ENCODE measurements at places on chromosomes 3 and 15.

- DNase-seq, result no peak
Observed at GRCh38 chr3:53009826-53010539, 35.9 kb downstream of the SFMBT1 start.

DNA sequence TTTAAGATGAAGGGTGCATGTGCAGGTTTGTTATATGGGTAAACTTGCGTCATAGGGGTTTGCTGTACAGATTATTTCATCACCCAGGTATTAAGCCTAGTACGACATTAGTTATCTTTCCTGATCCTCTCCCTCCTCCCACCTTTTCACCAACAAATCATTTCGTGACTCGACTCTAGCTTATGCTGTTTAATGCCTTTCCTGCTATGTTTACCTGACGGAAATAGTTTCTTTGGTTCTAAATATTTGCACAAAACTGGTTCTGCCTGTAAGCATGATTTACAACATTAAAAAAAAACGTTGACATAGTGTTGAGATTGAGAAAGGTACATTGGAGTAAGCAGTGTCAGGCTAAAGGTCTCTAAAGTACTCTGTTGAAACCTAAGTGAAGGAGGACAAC is 2.4 kb downstream of the GNL3 start:
- no peak for DNase-seq

DNA sequence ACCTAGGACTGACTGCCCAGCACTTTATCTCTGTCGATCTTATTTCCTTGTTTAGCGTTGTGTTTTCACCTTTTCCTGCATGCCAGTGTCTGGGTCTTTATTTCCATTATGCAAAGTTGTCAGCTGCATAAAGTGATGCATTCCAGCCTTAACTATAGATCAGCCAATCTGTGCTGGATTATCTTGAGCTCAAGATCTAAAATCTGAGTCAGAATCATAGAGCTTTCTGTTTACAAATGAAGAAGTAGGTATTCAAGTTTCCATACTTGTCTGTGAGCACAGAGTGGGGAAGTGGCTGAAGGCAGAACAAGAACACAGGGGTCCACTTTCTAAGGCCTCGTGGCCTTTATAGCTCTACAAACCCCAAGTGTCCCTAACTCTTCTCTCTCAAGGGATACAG is 82.4 kb upstream of the PLCL2 start:
- no peak for DNase-seq

DNA sequence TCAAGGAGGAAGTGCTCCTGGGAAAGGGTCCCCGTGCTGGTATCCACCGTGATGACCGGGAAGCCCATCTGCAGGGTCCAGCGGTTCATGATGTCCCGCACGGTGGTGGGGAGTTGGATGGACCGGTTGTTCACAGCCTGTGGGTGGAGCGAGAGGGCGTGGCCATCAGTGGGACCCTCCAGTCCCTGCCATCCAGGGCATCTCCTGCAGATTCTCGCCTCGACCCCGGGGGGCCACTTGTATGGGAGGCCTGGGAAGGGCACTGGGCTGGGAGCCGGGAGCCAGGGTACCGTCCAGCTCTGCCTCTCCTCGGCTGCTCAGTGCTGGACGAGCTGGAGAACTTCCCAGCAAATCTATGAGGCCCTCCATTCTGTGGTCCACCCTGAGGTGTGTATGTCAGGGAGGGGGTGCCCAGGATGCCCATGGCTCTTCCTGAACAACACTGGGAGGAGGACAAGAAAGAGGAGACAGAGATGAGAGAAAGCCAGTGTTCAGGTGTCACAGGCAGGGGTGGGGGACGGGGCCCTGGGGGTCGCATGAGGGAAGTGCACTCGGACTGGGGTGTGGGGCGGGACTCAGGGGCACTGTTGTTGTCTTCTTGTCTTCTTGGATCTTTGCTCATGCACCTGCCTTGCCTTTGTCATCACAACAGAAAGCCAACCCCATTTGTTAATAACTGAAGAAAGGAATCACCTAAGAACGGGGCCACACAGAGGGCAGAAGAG is 13.0 kb downstream of the ANPEP start:
- no peak for DNase-seq

DNA sequence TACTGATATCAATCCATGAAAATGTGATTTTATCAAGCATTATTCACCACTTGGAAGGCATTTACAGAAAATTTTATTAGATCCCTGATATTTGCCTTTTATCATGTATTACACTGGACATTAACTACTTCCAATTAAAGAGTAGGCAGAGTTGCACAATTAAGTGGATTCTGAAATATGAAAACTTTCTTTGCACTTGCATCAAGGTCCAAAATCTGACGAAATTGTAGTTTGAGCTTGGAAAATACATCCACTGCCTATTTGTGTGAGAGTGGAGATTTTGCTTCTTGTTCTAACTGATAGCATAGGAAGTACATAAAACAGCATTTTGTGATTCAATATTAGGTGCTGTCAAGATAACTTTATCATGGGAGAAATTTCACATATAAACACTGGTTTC is 49.6 kb upstream of the SLC12A8 start:
- no peak for DNase-seq

- no peak for DNase-seq
Observed at GRCh38 chr3:34020726-34021680, 222.6 kb downstream of the PDCD6IP start.

DNA sequence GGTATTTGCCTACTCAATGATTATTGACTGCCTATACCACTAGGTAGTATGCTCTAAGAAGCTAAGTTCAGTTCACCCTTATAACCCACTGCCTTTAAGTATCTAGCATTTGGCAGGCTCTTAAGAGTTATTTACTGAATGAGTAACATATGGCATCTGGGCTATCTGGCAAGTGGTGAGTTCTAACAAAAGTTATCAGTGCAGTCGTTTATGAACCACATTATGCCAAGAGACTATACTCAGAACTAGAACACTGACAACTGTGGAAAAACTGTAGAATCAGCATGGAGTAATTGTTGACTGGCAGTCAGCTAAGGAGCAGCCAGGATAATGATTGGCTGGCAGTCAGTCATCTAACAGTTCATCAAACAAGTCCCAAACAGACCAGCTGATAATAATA is 25.8 kb downstream of the RAF1 start:
- no peak for DNase-seq

DNA sequence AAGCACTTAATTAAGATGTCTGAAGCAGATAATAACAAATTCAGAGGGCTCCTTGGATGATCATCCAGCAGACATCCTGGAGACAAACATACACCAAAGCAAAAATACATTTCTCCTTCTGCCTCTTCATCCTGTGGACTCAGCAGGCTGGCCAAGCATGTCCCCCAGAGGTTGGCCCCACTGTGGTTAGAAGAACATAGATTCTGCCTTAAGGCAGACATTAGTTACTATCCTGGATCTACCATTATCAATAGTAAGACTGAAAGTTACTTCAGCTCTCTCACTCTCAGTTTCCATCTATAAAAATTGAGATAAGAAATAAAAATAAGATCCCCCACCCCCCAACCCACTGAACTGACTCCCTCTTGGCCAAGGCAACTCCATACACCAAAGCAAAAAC is 28.6 kb upstream of the TGFBR2 start:
- no peak for DNase-seq

- DNase-seq, result no peak
Observed at GRCh38 chr3:71978150-71978721, 193.3 kb upstream of the PROK2 start.

DNA sequence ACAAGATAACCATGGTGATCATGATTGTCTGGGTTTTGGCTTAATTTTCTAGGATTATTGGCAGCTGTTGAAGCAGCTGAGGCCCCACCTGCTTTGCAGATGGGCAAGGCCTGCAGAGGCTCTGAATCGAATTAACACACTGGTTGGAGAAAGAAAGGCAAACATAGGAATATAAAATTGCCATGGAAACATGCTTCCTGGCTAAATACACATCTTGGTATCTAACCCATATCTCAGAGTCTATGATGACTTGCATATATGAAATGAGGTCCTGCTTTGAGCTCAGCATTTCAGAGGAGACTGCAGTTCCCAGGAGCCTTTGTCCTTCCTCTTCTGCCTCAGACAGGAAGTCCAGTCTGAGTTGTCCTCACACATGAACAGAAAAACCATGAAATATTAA is 24.3 kb upstream of the SV2B start:
- no peak for DNase-seq

GRCh38 chr3:3665546-3665945 is 133.7 kb upstream of the LRRN1 start:
- DNase-seq, result no peak

- no peak for DNase-seq
Observed at GRCh38 chr15:78174401-78174800, 25.2 kb downstream of the IDH3A start.

DNA sequence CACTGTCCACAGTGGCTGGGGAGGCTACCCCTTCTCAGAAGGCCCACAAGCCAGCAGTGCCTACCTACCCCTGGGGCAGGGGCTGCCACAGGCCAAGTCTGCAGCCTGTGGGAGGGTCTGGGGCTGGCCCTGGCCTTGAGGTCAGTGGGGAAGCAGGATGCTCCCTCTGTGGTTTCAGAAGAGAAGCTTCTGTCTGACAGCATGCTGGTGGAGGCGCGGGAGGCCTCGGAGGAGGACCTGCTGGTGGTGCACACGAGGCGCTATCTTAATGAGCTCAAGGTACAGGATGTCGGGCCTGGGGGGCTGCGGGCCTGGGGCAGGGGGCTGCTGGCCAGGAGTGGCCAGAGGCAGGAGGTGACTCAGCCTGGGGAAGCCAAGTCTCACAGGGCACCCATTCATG is 3.2 kb downstream of the HDAC11 start:
- no peak for DNase-seq

DNA sequence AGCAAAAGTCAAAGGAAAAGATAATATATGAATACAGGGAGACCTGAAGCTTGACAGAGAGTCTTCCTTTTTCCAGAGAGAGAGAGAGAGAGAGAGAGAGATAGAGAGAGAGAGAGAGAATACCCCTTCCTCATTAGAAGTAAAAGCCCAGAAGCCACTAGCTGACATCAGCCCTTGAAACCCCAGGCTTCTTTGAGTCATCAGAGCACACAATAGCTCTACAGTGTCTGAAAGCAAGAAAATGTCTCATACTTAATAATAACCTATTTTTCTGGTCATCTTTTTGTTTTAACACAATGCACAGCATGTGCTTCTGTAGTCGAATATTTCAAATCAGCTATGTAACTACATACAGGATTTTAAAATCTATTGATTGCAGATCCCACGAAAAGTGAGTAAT is 109.2 kb upstream of the NANOGP8 start:
- no peak for DNase-seq

DNA sequence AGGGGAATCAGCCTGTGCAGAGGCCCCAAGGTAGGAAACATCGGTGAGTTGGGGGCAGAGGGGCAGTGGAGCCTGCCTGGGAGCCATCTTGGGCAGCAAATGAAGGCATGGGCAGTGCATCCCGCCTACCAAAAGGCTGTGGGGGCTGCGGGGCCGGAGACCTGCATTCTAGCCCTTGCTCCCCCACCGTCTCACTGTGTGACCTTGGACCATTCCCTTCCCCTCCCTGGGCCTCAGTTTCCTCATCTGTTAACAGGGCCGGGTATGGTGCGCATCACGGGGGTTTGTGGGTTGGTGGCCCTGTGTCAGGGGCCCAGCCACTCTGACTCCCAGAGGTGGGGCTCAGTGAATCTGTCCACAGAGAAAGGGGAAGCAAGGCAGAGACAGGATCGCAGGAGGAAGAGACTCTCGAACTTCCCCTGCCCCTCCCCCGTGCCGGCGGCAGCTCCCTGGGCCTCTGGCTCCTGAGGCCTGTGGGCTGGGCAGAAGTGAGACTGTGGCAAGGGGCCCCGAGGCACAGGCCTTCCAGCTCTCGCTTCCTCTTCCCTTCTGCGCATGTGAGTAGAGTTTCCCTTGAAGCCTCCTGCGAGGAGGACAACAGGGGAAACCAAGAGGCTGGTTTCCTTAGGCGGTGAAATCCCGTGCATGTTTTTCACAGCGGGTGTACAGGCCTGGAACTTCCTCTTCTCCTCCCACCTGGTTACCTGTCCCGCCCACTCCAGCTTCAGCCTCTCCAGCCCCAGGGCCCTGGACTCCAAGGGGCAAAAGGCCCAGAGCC is 42.9 kb downstream of the IDH2 start:
- DNase-seq, result no peak

- no peak for DNase-seq
Observed at GRCh38 chr3:20873235-20873634, 687.2 kb upstream of the SGO1 start.

- DNase-seq, result peak; percentile 92
Observed at GRCh38 chr15:98873441-98874218, 134.0 kb downstream of the PGPEP1L start.

- DNase-seq, result peak; percentile 29
Observed at GRCh38 chr15:48086576-48086975, 34.2 kb upstream of the SLC24A5 start.

GRCh38 chr15:74835312-74835823 is 7.6 kb downstream of the ULK3 start:
- peak; percentile 41 for DNase-seq

GRCh38 chr3:173411375-173411973 is 13.9 kb downstream of the NLGN1 start:
- peak; percentile 20 for DNase-seq

DNA sequence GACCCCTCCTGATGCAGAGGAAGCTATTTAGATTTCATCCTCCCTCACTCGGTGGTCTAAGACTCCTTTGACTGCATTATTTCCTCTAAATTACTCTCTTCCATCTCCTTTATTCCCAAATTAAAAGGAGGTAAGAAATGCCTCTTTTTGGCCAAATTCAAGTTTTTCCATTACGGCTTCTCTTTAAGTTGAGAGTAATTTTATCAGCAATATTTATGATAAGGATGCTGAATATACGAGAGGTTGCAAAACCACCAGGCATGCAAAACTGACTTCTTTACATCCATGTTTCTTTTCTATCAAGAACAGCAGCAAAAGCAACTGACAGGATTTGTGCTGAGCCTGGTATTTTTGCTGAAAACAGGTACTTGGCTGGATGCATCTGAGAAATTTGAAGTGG is 262.0 kb upstream of the RARB start:
- no peak for DNase-seq

DNA sequence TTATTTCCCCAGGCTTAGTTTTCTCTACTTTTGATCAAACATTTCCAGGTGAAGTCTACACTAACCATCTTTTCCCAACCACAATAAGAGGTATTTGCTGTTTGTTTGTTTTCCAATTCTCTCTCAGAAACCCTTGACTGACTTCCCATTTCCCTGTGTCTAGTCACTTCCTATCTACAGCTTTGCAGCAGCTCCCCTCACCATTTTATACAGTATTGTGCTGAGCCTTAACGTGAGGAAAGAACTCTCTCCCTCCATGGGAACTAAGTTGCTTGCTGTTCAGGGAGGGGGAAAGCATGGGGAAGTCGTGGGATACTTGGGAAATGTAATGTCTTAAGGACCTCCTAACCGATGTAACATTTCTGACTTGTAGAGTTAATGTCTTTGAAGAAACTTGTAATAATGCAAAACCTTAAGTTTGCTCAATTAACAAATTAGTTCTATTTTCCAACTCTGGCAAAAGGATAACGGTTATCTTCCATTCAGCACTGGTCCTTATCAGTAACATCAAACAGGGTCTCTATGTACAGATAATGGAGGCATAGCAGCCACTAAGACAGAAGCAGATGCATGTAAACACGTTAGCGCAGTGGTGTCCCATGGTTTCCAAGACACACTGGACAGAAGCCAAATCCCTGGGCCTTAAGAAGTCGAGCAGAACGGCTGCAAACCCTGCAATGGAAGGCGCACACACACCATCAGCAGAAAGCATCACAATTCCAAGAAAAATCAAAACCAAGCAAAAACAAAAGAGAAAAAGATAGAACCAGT is 39.7 kb downstream of the NPTN start:
- no peak for DNase-seq

All from HCEC 1CT (cell line).